Bronchial epithelial cell (primary cell): ENCODE measurements at places on chromosomes 13 and 19.

DNA sequence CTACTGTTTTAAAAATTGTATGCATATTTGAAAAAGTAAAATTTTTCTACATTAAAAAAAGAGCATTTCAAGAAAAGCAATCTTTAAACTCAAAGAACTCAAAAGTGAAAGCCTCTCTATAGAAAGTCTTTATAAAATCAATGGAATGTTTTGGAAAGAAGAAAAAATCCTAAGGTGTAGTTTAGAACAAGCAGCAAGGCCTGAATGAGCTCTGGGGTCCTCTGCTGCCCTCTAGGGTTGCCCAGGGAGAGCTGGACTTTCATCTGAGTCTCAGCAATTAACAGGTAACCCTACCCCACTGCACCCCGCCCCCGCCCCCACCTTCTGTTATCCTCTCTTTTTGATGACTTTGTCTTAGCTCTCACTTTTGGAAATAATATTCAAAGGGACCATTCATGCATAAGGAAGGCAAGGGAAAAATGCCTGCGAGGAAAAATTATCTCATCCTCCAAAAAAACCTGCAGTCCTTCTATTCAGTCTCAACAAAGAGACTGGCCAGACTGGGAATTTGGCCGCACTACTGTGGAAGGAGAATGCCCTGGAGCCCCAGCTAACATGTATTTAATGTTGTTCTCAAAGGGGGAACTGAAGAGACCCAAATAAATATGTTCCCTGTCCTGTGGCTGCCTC is 24.1 kb downstream of the SLC25A30 start:
- DNase-seq, result peak; percentile 57

DNA sequence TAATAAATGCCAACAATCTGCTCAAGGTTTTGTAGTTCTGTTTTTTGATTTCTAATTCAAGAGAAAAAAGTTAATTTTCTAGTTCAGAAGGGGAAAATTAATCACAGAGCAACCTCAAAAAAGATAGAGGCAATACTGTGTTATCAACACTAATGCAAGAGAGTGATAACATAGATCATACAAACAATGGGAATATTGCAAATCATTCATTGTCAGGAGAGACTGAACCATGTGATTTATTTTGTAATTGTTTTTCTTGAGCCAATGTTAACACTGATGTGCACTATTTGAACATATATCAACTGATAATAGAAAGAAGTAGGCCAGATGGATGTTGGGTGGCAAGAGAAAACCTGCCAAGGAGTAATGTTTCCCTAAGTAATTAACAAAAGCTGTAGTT is 19.9 kb downstream of the PCDH9 start:
- DNase-seq, result no peak

DNA sequence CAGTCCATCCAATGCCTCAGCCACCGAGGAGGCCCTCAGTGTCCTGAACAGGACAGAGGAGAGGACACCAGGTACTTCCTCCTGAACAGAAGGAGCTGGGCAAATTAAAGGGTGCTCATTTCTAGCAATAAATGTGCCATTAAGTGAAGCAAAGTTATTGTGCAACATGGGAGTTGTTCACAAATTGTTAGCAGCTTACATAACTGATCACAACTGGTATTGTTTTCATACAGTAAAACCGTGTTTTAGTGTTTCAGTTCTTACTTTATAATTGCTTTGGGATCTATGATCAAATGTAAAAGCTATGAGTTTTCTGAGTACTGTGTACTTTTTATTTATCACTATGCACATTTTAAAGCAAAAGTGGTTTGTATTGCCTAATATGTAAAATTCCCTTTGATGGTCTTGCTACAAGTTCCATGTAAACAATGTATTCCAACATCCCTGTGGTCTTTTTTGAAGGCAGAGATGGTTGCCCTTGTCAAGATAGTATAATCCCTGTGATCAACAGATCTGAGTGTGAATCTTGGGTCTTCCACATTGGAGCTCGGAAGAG is 263.1 kb downstream of the FGF14 start:
- DNase-seq, result no peak

GRCh38 chr19:48635263-48635965 is 1.8 kb downstream of the DBP start:
- no peak for DNase-seq

DNA sequence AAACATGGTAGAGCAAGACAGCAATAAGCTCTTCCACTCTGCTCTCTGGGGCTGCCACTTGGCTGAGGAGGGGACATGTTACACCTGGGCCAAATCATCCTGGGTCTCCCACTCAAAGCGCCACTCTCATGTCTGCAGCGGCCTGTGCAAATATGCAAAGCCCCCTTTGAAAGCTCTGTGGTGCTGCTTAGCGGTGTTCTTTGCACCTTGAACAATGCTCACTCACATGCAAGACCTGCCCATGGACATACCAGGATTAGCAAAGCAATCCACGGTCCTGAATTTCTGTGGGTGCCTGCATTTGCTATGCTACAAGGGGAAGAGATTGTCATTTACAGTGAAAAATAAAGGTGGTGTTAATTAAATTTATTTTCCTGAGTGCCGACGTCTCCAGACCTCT is 48.6 kb downstream of the MRPL57 start:
- DNase-seq, result no peak
